ENCODE measurements at places on chromosomes 5 and 9.
A peak's percentile ranks its signal among the peaks of the same experiment; 100 is the strongest.

- no peak for DNase-seq
These were observed 2.9 kb upstream of the MAT2B start for GRCh38 chr5:163502521-163502920.

GRCh38 chr5:31412324-31412723 lies 119.6 kb downstream of the DROSHA start:
- DNase-seq = no peak

GRCh38 chr9:38309324-38310195 lies 82.9 kb upstream of the ALDH1B1 start:
- DNase-seq = peak; percentile 70

DNA sequence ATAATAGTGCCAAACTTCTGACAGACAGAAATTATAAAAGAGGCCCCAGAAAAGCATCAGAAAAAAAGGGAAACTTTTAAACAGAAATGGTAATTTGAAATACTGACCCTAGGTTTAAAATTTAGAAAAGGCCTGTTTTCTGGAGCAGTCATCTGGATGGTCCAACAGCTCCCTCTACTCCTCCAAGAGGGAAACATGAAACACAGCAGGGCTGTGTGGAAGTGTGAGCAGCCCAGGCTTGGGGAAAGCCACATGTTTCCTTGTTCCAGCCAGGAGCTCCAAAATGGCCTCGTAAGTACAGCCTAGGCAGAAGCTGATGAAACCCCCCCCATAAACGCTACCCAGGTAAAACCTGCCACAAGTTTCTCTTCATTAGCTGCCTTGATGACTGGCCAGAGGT lies 499.3 kb upstream of the ADAMTS16 start:
- DNase-seq = no peak

DNA sequence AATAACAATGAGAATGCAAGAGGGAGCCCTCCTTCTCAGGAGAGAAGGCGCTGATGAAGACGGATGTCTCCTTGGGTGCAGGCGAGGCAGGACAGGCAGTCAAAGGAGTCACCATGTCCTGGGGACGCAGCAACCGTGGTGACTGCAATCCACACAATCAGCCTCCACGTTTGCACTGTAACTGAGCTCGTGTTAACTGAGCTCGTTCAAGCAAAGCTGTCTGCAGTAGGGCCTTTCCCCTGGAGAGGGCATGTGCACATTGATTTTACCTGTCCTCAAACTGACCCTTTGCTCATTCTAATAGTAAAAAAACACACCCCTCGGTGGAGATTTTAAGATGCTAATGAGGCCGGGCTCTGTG lies 2.8 kb downstream of the SARDH start:
- DNase-seq = peak; percentile 60

GRCh38 chr5:36878392-36879082 lies 2.0 kb downstream of the NIPBL start:
- no peak for DNase-seq

- DNase-seq = no peak
These were observed 78.4 kb downstream of the RXRA start for GRCh38 chr9:134404376-134405358.

DNA sequence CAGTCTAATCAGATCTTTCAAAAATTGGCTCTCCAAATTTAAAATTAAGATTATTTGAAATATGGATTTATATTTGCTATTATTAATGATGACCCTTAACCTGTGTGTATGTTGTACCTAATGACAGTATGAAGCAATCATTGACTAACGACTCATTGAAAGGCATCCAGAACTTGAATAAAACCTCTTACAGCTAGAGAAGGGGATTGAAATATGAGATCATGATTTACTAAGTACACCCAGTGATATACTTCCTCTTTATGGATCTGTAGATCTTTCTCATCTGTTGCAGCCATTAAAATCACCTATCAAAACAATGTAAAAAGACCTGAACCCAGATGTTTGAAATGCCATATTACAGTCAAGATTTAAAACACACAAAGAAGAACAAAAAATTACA lies 126.5 kb downstream of the RPS23 start:
- DNase-seq = no peak

GRCh38 chr5:135131801-135132680 lies 98.0 kb upstream of the PITX1 start:
- DNase-seq = no peak

- no peak for DNase-seq
These were observed 31.4 kb downstream of the C6 start for GRCh38 chr5:41181691-41182564.

DNA sequence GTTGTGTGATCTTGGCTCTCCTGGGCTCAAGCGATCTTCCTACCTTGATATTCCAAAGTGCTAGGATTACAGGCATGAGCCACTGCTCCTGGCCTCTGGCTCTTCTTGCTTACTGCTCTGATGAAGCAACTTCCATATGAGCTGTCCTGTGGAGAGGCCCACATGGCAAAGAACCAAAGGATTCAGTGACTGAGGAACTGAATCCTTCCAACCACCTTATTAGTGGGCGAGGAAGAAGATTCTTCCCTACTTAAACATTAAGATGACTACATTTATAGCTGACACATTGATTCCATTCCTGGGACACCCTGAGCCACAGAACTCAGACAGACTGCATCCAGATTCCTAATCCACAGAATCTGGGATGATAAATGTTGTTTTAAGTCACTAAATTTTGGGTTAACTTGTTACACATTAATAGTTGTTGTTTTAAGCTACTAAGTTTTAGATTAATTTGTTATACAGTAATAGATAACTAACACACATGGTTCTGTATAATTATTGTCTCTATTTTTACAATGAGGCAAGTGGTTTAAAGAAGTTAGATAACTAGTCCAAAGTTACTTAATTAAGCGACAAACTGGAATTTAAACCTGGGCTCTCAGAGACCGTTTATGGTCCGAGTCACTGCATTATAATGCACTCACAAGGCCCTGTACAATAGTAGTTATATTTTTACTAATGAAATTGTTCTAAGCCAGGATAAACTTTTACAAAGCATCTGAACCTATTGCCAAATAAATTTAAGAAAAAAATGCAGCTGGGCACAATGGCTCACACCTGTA lies 16.7 kb upstream of the SLCO4C1 start:
- no peak for DNase-seq

DNA sequence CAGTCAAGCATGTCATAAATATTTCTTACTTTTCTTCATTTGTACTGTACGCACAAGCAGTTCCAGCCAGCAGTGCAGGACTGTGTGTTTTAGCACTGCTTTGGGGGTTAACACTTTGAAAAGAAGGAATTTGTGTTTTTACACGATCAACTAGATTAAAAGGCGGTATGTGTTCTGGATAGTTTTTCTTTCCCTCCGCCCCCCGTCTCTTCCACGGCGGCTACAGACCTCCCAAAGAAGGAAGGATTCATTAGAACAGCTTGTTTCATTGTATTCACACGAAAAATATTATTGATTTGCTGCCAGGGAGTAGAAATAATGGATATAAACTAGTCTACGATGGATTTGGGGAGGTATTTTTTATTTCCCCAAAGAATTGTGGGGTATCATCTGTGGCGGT lies 336.8 kb upstream of the RFX3 start:
- no peak for DNase-seq

DNA sequence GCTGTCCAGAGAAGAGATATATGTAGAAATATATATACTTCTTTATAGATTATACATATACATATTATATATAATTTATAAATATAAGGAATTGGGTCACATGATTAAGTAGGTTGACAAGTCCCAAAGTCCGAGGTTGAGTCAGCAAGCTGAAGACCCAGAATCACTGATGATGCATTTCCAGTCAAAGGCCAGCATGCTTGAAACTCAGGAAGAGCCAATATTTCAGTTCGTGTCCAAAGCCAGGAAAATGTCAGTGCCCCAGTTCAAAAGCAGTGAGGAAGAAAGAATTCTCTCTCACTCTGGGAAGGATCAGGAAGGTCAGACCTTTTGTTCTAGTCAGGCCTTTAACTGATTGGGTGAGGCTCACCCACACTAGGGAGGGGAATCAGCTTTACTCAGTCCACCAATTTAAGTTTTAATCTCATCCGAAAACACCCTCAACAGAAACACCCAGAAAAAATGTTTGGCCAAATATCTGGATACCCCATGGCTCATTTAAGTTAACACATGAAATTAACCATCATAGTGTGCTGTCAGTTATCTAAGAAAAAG lies 42.0 kb upstream of the LVRN start:
- no peak for DNase-seq

GRCh38 chr5:170120576-170120975 lies 14.9 kb downstream of the FOXI1 start:
- peak; percentile 30 for DNase-seq

DNA sequence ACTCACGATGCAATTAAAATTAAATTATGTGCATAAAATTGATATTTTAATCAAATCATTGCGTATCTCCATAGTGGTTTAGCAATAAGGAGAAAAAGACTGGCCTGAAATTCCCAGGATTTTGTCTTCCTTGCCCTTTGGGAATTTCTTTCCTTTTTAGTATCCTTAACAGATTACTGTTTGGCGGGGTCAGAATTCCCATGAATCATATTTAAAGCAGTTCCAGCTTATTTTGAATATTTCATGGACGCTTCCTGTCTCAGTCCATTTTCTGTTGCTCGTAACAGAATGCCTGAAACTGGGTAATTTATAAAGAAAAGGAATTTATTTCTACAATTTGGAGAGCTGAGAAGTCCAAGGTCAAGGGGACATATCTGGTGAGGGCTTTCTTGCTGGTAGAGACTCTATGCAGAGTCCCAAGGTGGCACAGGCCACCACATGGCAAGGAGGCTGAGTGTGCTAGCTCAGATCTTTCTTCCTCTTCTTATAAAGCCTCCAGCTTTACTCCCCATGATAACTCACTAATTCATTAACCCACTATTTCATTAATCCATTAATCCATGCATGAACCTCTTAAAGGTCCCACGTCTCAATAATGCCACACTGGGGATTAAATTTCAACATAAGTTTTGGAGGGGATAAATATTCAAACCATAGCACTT lies 37.8 kb downstream of the CDH6 start:
- no peak for DNase-seq

- no peak for DNase-seq
These were observed 409.3 kb downstream of the AGTPBP1 start for GRCh38 chr9:85332487-85332886.

DNA sequence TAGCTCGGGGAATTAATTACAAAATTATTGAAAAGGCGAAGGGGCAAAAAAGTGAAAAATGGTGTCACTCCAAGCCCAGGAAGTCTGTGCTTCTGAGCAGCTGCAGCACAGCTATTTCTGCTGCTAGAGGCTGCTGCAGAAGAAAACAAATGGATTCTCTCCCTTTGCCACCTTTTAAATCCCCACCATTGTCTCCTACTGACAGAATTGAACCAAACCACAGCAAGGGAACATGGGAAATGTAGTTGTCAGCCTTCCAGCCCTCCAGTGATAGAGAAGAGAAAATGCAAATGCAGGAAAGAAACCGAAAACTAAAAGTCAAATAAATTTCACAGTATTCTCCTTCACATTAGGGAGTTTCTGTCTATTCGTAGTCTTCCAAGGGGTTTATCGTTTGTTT lies 33.4 kb upstream of the CDC42SE2 start:
- no peak for DNase-seq

- DNase-seq = no peak
These were observed 439.2 kb downstream of the NTRK2 start for GRCh38 chr9:85108746-85109145.

- no peak for DNase-seq
These were observed 45.3 kb downstream of the PLPP7 start for GRCh38 chr9:131334629-131335367.

DNA sequence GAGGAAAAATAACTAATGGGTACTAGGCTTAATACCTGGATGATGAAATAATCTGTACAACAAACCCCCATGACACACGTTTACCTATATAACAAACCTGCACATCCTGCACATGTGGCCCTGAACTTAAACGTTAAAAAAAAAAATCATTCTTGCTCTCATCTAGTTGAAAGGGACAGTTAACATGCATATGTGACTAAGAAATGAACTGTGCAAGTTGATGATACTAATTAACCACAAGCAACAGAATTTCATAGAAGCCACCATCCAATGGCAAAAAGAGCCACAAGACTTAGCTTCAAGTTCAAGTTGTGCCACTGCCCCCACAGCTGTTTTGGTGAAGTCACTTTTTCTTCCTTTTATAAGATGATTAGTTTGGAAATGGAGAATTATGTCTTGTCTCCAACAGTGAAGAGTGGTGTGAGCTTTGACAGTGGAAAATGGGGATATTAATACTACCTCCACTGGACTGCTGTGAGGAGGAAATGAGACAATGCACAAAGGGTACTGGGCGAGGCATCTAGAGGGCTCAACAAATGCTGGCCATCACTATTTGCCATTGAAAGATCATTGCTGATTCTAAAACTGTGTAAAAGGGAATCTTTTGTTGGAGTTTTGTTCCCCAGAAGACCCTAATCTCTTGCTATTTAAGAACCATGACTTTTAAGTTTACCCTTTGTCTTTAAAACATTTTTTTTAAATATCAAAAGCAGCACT lies 202.1 kb downstream of the EBF1 start:
- no peak for DNase-seq

DNA sequence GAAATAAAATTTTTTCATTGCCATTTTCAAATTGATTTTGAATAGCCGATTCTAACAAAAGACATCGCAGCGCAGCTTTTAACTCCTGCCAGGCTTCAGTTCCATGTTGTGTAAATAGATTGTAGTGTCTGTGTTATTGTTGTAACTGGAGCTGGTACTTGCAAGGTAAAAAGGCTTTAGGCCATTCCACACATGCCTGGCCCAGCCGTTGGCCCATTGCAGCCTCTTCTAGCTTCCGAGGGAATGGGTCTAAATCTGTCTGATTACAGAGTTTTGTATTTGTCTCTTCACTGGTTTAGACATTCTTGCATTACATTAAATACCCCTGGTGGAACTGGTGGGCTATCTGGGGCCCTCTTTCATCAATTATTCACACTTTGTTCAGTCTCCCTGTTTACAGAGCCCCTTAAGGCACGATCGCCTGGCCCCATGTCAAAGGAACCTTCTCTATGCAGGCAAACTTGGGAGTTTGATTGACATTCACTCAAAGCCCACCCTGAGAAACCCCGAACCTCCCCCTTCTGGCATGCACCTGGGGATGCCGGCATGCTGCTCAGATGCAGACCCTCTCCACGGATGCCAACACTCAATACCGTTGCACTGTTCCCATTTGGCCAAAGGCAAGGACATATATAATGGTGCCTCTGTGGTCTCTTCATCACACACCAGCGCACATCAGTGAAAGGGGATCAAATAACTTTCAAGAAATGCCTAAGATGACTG lies 281.7 kb upstream of the IRX2 start:
- peak; percentile 68 for DNase-seq

GRCh38 chr9:128251732-128252100 lies 24.1 kb downstream of the GOLGA2 start:
- no peak for DNase-seq

DNA sequence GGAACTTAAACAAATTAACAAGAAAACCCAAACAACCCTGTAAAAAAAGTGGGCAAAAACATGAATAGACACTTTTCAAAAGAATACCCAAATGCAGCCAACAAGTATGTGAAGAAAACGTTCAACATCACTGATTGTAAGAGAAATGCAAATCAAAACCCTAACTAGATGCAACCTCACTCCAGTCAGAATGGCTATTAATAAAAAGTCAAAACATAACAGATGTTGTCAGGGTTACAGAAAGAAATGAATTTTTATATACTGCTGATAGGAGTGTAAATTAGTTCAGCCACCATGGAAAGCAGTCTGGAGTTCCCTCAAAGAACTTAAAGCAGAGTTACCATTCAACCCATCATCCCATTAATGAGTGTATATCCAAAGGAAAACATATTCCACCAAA lies 479.0 kb downstream of the MTRR start:
- DNase-seq = no peak

- no peak for DNase-seq
These were observed 11.1 kb upstream of the S100Z start for GRCh38 chr5:76838481-76839261.

- DNase-seq = no peak
These were observed 665 bp upstream of the LVRN start for GRCh38 chr5:115961381-115962238.

GRCh38 chr9:35891646-35892045 lies 14.4 kb upstream of the HRCT1 start:
- no peak for DNase-seq
